ENCODE measurements at places on chromosomes 2 and 18.
A peak's percentile ranks its signal among the peaks of the same experiment; 100 is the strongest.

- DNase-seq: no peak
Observed at GRCh38 chr18:62938006-62938405, 222.7 kb downstream of the PHLPP1 start.

GRCh38 chr2:11805920-11806319 is 59.5 kb downstream of the LPIN1 start:
- DNase-seq: no peak

- no peak for DNase-seq
Observed at GRCh38 chr2:60741576-60741975, 14.5 kb upstream of the PAPOLG start.

DNA sequence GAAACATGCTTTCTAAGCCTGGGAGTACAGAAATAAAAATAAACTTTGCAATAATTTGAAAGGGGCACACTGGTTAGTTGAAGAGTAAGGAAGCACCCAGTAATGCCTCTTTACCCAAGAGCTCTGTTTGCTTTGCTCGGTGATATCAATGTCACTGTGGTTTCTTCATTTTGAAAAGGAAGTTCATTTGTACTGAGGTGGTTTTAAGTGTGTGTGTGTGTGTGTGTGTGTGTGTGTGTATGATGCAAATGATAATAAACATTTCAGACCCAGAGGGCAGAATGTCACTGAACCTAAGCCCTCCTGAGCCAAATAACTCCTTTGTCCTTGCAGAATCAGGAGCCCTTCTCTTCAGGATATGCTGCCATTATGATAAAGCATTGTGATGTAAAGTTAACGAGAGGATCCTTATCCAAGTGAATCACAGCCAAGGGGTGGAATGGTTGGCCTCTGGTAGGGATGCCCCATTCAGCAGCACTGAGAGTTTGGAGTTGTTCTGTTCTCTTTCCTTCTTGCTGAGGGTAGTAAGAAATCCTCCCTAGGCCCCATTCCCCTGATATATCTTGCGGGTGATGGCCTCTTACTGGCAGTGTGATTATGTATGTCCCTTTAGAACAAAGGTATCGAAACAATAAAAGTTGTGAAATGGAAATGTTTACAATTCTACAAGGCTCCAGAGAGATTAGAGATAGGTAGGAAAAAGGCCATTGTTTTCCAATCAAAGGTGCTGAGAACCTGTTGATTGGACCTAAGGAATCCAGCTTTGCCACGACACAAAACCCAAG is 7.6 kb downstream of the ITGA6 start:
- DNase-seq: no peak

- peak; percentile 36 for DNase-seq
Observed at GRCh38 chr18:58998401-58999203, 133.9 kb downstream of the ZNF532 start.

DNA sequence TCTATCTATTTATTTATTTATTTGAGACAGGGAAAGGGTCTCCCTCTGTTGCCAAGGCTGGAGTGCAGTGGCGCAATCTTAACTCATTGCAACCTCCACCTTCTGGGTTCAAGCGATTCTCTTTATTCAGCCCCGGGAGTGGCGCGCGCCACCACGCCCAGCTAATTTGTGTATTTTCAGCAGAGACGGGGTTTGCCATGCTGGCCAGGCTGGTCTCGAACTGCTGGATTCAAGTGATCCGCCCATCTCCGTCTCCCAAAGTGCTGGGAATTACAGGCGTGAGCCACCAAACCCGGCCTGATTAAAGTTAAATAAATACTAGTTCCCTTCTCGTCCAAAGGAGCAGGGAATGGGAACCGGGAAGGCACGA is 4.2 kb upstream of the CTDSP1 start:
- no peak for DNase-seq

DNA sequence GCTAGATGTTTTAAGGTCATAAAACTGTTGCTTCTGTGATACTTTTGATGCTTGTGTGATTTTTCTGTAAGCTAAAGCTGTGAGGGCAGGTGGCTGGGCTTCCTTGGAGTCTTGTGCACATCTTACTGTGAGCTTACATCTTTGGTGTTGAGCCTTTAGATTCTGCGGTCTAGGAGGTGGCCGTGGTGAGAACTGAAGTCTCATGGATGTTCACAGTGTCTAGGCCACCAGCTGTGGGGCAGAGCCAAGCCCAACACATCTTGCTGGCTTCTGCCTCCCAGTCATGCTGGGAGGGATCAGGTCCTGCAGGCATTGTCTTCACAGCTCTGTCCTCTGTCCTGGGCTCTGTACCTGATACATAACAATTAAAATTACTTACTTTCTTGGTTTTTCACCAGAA is 219.7 kb upstream of the HS6ST1 start:
- DNase-seq: no peak

- no peak for DNase-seq
Observed at GRCh38 chr2:176643646-176644045, 374.4 kb downstream of the MTX2 start.

DNA sequence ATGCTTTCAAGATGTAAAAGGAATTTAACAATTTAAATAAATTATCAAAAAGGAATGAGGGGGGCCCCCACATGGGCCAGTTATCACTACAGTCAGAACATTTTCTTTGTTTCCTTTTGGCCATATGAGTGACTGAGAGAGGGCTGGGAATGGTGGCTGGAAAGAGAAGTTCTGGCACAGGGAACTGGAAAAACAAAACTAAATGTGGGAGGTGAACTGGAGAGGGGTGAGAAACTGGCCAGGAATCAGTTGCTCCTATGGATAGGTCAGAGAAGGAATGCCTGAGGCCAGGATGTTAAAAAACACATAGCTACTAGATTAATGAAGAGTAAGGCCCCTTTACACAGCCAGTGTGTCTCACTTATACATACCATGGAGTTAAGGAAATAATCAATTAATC is 121.0 kb downstream of the RBMS1 start:
- DNase-seq: no peak

- no peak for DNase-seq
Observed at GRCh38 chr2:15809404-15809803, 130.9 kb upstream of the MYCN start.

DNA sequence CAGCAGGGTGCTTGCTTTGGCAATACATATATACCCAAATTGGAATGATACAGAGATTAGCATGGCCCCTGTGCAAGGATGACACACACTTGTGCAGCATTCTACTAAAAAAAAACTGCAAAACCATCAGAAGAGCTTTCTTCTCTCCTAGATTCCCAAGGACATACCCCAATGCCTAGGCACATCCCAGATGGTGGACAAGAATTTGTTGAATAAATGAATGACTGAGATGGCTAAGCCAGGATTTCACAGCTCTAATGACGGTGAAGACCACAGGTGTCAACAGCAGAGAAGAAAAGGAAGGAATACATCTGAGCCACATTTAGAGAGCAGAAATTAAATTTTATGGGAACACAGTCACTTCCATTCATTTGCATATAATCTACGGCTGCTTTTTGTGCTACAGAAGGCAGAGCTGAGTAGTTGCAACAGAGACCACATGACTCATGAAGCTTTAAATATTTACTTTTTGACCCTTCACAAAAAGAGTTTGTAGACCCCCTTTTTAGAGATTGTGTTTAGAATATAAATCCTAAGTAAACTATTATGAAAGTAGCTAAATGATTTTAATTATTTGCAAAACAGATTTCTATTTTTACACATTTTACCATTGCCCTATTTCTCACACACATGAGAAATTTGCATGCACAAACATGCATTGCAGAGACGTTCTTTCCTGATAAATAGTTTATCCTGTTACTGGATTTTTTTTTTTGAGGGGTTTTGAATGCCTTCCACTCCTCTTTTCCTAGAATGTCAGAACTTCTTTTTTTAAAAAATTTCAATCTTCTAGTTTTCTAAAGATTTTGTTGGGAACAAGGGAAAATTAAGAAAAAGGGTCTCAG is 119.0 kb downstream of the PMAIP1 start:
- DNase-seq: no peak

GRCh38 chr2:56803596-56803995 is 619.8 kb downstream of the CCDC85A start:
- no peak for DNase-seq

DNA sequence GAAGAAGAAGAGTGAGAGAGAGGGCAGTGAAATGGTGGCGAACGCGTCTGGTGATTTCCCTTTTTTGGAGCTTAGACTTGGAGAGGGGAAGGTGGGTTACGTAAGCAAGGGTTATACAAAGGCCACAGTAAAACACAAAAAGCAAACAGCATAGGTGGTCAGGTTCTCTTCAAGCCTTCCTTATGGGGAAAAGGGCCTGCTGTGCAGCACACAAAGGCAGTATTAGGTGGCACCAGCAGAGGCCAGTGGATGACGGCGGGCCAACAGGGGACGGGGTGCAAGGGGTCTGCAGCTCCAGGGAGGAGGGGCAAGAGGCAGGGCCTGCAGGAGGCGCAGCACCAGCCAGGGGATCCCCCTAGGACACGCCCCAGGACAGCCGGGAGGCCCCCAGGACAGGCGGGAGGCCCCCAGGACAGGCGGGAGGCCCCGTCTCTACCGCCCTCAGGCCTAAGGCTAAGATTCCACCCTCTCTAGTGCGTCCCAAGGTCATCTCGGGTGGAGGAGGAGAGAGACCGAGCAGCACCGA is 32.6 kb upstream of the NPC1 start:
- DNase-seq: no peak

DNA sequence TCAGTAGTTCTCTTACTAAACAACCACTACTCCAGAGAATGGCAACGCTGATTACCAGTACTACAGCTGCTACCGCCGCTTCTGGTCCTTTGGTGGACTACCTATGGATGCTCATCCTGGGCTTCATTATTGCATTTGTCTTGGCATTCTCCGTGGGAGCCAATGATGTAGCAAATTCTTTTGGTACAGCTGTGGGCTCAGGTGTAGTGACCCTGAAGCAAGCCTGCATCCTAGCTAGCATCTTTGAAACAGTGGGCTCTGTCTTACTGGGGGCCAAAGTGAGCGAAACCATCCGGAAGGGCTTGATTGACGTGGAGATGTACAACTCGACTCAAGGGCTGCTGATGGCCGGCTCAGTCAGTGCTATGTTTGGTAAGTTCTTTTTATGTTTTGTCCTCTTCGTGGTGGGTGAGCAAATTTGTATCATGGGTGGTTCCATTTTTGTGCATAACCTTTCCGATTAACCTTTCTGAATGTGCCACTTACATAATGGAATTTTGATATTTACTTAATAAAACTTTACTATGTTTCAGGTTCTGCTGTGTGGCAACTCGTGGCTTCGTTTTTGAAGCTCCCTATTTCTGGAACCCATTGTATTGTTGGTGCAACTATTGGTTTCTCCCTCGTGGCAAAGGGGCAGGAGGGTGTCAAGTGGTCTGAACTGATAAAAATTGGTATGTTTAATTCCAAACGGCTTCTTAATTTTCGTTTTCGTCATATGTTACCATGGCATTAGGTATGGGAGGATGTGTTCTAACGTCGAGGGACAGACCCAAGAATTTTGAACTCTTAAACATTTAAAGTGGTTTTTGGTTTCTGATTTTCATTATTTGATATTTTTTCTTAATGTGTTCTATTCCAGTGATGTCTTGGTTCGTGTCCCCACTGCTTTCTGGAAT is 1.3 kb downstream of the SLC20A1 start:
- DNase-seq: no peak

- no peak for DNase-seq
Observed at GRCh38 chr18:7417727-7418126, 149.4 kb upstream of the PTPRM start.

- DNase-seq: no peak
Observed at GRCh38 chr18:72768681-72769229, 99.0 kb downstream of the NETO1 start.

DNA sequence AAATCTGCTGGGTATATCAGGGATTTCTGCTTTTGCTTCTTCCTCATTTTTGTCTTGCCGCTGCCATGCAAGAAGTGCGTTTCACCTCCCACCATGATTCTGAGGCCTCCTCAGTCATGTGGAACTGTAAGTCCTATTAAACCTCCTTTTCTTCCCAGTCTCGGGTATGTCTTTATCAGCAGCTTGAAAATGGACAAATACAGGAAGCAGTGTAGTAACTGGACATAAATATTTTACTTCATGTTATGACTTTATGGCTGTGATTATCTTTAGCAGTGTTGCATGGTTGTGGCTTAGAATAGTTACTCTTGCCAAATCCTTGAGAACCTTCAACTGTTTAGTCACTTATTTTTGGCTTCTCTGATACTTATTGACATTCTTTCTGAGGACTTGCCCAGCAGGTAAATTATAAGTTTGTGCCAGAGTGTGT is 66.2 kb upstream of the DLX2 start:
- no peak for DNase-seq

DNA sequence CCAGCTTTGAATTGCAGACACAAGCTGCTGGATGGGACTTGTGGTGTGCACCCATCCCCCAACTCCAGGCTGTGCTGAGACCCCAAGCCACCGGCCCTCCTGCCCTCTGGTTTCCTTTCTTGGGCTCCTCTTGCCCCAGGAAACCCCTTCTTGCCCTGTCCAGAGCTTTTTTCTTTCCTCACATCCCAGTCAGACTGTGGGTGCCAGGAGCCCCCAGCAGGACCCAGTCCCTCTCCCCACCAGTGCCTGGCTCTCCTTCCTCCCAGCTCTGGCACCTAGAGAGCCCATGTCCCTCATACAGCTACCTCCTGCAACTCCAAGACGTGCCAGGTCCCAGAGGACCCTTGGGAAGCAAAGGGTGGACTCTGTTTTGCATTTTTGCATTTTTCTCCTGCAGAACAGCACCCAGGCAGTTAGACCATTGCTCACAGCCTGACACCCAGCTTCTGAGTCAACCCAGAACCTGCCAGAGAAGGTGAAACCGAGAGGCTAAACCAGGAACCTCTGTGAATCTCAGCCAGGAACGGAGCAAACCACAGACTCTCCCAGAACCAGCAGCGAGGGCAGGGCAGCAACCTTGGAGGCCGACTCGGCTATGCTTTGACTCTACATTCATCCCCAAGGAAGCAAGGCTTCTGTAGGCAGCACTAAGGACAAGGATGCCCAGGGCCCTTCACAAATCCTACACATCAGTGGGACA is 221.1 kb downstream of the ANAPC1 start:
- no peak for DNase-seq

DNA sequence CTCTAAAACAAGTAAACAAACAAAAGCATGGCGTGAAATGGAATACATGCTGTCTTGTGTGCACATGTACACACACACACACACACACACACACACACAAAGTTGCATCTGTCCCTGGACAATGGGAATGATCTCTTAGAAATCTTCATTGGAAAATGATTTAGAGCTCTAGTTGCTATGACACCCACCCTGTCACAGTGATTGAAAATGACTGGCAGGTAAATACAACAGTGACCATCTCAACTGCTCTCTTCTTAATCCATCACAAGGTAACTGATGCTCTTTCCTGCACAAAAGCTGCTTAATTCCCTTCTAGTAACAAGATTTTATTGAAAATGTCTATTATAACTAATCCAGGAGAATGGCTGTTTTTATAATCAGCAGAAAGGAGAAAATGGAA is 1011.7 kb upstream of the GYPC start:
- DNase-seq: no peak

GRCh38 chr18:57466745-57467409 is 31.7 kb downstream of the ONECUT2 start:
- DNase-seq: no peak

- peak; percentile 74 for DNase-seq
Observed at GRCh38 chr18:42706618-42707017, 408.9 kb downstream of the RIT2 start.
